ENCODE measurements at places on chromosomes 5 and 9. TPM values are rescaled to one million over a fixed set of nuclear protein-coding genes. Genes with fewer than 3 reads are reported as not detected.

GRCh38 chr9:122356627-122357026, 14.2 kb upstream of the PTGS1 start:
- no peak for DNase-seq

GRCh38 chr5:152638996-152639552, 234.0 kb upstream of the NMUR2 start:
- no peak for DNase-seq

GRCh38 chr9:136194540-136194939, 10.4 kb downstream of the LHX3 start:
- DNase-seq: no peak

Gene GBGT1
- 1.2 TPM for polyA plus RNA-seq

Gene GRXCR2
- not detected for polyA plus RNA-seq

DNA sequence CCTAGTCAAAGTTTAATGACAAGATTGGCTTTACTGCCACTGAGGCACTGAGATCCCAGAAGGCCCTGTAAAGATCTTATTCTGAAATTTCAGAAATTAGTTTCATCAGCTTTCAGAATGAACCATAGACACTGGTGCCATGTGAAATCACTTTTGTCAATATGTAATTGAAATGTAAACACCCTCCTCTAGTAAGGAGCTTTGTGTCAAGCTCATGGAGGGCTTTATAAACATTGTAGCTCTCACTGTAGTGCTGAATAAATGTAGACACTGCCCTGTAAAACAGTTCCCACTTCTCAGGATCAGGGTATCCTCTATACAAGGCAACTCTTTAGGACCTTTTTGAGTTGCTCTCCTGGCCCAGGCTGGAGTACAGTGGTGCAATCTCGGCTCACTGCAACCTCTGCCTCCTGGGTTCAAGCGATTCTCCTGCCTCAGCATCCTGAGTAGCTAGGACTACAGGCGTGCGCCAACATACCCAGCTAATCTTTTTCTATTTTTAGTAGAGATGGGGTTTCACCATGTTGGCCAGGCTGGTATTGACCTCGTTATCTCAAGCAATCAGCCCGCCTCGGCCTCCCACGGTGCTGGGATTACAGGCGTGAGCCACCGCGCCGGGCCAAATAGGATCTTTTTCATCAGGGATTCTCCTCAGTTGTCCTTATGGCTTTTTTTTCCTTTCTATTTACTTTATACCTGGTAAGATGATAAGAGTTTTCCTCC, 1823.9 kb upstream of the CDH9 start:
- DNase-seq: no peak

Gene PLPPR1
- not detected for polyA plus RNA-seq

Gene PCDHGB4
- polyA plus RNA-seq: 0.15 TPM

Gene FOXD4
- polyA plus RNA-seq: not detected

GRCh38 chr9:7328453-7328852, 471.1 kb downstream of the DMAC1 start:
- DNase-seq: no peak

Gene PCDHA7
- polyA plus RNA-seq: not detected

Gene GABBR2
- not detected for polyA plus RNA-seq

GRCh38 chr5:45171563-45171962, 362.8 kb downstream of the MRPS30 start:
- no peak for DNase-seq

GRCh38 chr5:7927466-7928375, 58.8 kb downstream of the MTRR start:
- peak; percentile 14 for DNase-seq

DNA sequence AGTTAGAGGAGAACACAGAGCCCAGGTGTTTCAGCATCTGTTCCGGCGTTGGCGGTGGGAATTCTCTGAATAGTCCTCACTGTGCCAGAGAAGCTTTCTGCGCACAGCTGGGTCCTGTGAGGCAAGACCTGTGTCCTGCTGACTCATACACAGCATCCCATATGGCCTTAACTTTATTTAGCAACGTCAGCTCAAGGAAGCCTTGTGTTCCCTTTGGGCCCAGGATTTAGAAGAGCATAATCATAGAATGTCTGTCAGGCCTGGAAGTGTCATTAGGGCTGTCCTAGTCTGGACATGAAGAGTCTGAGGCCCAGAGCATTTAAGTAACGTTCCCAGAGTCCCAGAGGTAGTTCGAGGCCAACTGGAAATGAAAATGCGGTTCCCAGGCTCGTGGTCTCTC, 188.6 kb upstream of the DMRT1 start:
- no peak for DNase-seq

DNA sequence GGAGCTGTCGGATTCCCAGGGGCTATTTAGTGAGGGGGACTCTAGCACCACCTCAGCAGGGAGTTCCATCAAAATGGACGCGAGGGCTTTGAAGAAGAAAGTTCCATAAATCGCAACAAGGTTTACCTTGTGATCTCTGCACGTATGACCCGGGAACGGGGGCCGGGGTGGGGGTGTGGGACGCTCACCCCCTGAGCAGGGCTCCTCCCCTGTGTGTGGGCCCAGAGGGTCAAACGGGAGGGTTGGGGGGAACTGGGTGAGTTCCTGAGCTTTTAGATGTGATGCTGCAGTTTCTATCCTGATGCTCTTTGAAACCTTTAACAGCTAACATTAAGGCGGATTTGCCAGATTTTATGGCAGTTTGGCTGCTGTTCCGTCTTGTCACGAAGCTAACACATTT, 18.9 kb upstream of the LRRC14B start:
- no peak for DNase-seq

DNA sequence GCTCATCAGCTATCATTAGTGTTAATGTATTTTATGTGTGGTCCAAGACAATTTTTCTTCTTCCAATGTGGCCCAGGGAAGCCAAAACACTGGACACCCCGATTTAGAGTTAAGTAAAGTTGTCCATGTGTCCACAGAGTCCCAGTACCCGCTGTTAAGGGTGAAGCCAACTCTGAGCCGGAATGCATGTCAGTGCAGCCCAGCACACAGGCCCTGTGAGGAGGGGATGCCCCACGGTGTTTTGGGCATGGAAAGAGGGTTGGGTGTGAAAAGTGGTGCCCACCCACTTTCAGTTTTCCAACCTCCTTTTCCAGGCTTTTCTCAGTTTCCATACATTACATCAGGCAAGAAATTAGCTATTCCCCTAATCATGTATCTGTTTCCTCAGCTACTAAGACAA, 24.4 kb downstream of the SHC3 start:
- DNase-seq: no peak

All from naive B cell (primary cell).